Activated T-cell treated with anti-CD3 and anti-CD28 coated beads, Interleukin-2, amount 50 U/mL, for 24 hours (primary cell): ENCODE measurements at places on chromosomes 1 and 21.

DNA sequence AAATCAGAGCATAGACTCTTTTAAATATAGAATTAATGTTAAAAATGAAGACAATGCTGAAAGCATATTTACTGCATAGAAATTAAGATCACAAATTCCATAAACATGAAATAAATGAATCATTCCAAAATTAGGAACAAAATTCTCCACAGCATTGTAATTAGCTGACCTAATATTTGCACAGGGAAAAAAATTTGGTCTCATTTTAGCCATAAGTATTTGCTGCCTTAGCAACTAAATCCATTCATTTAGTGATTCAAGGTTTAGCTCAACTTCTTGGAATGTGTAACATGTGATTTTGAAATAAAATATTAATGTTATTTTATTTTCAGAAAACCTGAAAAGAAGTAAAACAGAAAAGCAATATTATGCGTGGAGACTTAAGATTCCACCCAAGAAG, 25.5 kb downstream of the ADAMTS5 start:
- H3K36me3 ChIP-seq = no peaks in the 10 kb centered on the region
- H3K27ac ChIP-seq = no peak overlapping the region
- H3K4me3 ChIP-seq = no peak overlapping the region
- H3K27me3 ChIP-seq = no peaks in the 10 kb centered on the region

DNA sequence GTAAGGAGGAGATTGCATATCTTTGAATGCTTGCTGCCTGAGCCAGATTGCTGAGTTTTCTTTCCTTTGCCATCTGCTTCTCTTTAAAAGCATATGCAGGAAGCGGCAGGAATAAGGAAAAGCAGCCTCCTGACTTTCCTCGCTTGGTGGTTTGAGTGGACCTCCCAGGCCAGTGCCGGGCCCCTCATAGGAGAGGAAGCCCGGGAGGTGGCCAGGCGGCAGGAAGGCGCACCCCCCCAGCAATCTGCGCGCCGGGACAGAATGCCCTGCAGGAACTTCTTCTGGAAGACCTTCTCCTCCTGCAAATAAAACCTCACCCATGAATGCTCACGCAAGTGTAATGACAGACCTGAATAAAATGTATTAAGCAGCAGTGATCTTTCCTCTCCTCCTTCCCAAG, 1.5 kb downstream of the CORT start:
- H3K4me1 ChIP-seq = no peaks in the 10 kb centered on the region
- no peak overlapping the region for H3K4me3 ChIP-seq
- H3K36me3 ChIP-seq = peaks cover 21% of the 10 kb centered on the region
- no peak for DNase-seq
- H3K27me3 ChIP-seq = no peaks in the 10 kb centered on the region

DNA sequence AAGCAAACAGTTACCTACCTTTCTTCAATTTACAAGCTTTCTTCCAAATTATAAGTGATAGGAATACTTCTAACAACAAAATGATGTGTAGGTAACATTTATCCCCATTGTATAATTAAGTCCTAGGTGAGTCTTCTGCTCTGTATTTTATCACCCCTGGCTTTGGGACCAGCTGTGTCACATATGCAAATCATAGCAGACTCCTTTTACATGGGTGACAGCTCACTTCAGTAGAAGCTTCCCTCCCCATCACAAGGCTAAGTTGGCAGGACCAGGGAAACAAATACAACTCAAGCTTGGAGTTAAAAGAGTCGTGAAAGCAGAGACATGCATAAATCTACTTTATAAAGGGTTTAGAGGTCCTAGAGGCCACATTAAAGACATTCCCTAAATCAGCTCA, 121.1 kb upstream of the RUNX1 start:
- no peak overlapping the region for H3K4me3 ChIP-seq
- DNase-seq = no peak
- no peak overlapping the region for H3K27ac ChIP-seq

GRCh38 chr1:23522244-23522982, 8.6 kb downstream of the E2F2 start:
- H3K27ac ChIP-seq = no peak overlapping the region
- H3K4me1 ChIP-seq = peaks cover 42% of the 10 kb centered on the region
- peaks cover 82% of the 10 kb centered on the region for H3K36me3 ChIP-seq
- H3K4me3 ChIP-seq = no peak overlapping the region
- no peak for DNase-seq

GRCh38 chr1:155978325-155978972, at the start of gene ARHGEF2:
ARHGEF2 (minus strand) TSS chr1:155978547; CDS start chr1:155978427, 120 bp downstream.
- peak within 1 kb of the TSS; percentile 87 for H3K4me3 ChIP-seq
- peaks cover 76% of the 10 kb centered on the region for H3K4me1 ChIP-seq
- H3K27me3 ChIP-seq = no peaks in the 10 kb centered on the region
- peak; percentile 87 for DNase-seq

DNA sequence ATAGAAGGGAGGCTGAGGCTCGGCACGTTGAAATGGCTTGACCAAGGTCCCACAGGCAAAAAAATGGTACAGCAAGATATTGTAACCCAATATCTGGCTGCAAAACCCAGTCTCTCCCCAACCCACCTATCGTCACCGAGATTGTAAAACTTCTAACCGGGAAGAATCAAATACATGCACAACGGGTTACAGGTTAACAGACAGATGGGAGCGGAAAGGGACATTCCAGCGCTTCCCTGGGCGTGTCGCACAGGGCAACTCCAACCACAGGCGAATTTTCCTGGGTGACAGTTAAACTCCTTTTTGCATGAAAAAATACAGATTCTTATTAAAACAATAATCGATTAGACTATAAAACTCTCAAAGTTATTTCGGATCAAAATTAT, 31.8 kb upstream of the JUN start:
- no peaks in the 10 kb centered on the region for H3K27me3 ChIP-seq
- H3K4me1 ChIP-seq = peaks cover 47% of the 10 kb centered on the region
- peak overlapping the region; percentile 86 for H3K27ac ChIP-seq
- H3K4me3 ChIP-seq = peak overlapping the region; percentile 81

DNA sequence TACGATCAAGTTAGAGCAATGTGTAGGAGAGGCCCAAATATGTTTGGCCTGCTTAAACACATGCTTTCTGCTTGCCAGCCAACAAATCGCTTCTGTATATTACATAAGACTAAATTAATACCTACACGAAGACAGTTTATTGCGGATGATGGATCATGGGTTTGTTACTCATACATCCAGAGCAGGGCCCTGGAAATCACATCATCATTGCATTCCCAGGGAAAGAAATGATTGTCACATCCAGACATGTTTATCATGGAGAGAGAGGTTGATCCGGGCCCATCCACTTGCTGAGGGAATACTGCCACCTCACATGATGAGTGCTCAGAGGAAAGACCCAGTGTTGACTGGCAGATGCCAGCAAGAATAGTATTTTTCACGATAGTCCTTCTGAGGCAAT, 282.6 kb downstream of the NUF2 start:
- no peak overlapping the region for H3K27ac ChIP-seq
- H3K36me3 ChIP-seq = no peaks in the 10 kb centered on the region
- no peak for DNase-seq
- no peak overlapping the region for H3K4me3 ChIP-seq
- no peaks in the 10 kb centered on the region for H3K27me3 ChIP-seq
- H3K4me1 ChIP-seq = no peaks in the 10 kb centered on the region

- peaks cover 10% of the 10 kb centered on the region for H3K4me1 ChIP-seq
- H3K4me3 ChIP-seq = no peak overlapping the region
- no peaks in the 10 kb centered on the region for H3K27me3 ChIP-seq
- H3K36me3 ChIP-seq = peaks cover 89% of the 10 kb centered on the region
- no peak overlapping the region for H3K27ac ChIP-seq
- DNase-seq = no peak
These were observed 47.7 kb downstream of the TARBP1 start for GRCh38 chr1:234431255-234431654.

DNA sequence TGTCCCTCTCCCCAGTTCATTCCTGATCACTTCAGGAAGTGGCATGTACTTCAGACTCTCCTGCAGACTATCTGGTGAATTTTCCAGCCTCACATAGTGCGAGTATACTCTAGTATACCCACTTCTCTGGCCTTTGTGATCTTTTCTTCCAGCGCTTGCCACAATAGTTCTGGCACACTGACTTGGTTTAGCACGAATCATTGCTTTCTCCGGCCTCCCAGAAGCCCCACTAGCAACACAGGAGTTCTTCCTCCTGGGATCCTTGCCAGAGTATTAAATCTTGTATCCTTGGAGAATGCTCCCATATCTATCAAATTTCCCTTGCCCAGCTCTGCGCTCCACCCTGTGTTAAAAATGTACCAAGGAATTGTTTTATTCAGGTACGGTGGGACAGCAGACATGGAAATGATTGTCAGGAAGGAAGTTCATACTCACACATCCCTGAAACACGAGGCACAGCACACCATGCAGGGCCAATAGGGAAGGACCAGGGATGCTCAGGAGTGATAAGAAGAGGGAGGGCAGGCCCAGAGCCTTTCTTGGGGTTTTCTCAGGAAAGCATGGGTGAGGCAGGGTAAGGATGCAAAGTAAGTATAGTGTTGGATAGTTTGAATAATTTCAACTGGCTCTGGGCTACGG, 136.7 kb downstream of the ADSS2 start:
- H3K4me3 ChIP-seq = no peak overlapping the region
- H3K27ac ChIP-seq = no peak overlapping the region
- no peak for DNase-seq
- no peaks in the 10 kb centered on the region for H3K36me3 ChIP-seq
